Activated T-helper 1 cell treated with anti-CD3 and anti-CD28 coated beads, Interleukin-2, amount 50 U/mL, for 16 hours (primary cell): ENCODE measurements at places on chromosomes 6 and 20.

GRCh38 chr6:34465531-34466241 is at the start of gene PACSIN1:
Gene PACSIN1 (plus strand): TSS chr6:34466076. CDS start chr6:34526306, 60,230 bp downstream.
- no peak for DNase-seq

GRCh38 chr20:7903429-7903828 is 36.8 kb downstream of the HAO1 start:
- DNase-seq = no peak

DNA sequence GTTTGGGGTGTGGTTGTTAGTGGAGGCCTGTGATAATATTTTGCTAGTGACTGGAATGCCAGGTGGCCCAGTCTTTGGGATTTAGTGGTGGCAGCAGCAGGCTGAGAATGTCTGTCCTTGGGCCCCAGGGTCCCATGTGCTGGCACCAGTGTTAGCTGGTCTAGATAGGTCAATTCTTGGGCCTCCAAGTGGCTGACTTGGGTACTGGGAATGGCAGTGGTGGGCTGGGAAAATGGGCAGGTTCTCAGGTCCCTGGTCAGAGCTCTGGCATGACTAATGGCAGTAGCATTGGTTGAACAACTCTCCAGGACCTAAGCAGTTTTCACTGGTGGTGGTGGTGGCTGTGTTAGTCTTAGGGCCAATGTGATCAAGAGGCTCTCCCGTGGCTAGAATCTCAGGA is 50.3 kb downstream of the OLIG3 start:
- no peak for DNase-seq

DNA sequence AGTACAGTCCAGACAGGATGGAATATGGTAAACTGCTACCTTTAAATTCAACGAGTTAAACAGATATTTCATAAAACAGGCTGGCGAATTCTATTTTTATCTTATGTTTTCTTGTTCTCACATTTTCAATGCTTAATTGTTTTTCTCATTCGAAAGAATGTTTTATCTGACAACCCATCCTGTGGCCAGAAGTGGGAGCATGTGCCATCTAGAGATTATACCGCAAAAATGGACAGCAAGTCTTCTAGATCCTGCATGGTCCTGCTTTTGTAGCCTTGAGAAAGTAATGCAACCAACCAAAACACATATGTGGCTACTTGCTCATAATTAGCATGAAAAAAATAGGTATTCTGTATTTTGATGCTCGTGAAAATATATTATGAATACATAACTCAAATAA is 30.7 kb downstream of the TUBB2B start:
- DNase-seq = no peak

DNA sequence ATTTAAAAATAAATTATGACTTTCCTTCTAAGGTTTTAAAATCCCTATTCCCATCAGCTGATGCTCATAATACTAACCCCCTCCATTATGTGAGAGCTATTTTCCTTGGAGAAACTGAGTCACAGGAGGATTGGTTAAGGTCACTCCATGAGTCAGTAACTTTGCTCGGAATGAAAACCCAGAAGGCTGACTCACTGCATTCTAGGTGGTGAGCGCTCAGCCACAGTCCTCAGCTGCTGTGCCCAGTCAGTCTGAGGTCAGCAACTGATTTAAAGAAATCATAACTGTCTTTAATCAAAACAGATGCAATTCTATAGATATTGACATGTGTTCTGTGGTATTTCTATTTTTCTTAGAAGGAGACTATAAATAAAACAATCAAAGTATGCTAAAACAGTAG is 359.2 kb downstream of the GJA1 start:
- DNase-seq = no peak

GRCh38 chr20:56829788-56830385 is 200.8 kb downstream of the TFAP2C start:
- no peak for DNase-seq
